SHP77 treated with DMSO at 0.1 percent for 48 hours (cell line): ENCODE measurements at places on chromosomes 2 and 18.
A peak's percentile ranks its signal among the peaks of the same experiment; 100 is the strongest.

DNA sequence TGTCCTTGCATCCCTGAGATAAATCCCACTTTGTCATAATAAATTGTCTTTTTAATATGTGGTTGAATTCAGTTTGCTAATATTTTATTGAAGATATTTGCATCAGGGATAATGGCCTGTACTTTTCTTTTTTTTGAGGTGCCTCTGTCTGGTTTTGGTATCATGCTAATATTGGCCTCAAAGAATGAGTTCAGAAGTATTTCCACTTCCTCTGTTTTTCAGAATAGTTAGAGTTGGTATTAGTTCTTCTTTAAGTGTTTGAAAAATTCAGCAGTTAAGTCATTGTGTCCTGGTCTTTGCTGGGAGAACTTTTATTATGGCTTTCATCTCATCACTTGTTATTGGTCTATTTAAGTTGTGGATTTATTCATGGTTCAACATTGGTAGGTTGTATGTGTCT, 464.1 kb upstream of the CRIM1 start:
- DNase-seq = no peak

DNA sequence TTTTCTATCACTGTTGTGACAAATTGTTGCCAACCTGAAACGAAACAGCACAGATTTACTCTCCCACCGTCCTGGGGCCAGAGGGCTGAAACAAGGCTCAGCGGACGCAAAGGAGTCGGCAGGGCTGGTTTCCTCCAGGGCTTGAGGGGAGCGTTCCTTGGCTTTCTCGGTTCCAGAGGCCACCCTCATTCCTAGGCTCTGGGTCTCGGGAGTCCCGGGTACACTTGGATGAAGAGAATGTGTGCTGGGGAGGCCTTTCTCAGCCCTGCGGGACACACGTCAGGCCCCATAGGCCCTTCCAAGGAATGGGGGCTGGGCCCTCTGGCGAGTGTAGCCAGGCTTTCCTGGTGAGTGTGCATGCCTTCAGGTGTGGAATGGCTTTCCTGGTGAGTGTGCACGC, 287.3 kb upstream of the HS6ST1 start:
- DNase-seq = no peak

GRCh38 chr2:46498681-46499080, 19.3 kb downstream of the TMEM247 start:
- DNase-seq = no peak

- no peak for DNase-seq
These were observed 16.5 kb upstream of the COL3A1 start for GRCh38 chr2:188957646-188958045.

GRCh38 chr18:43279015-43279744, 1.9 kb upstream of the SYT4 start:
- peak; percentile 96 for DNase-seq

- DNase-seq = peak; percentile 5
These were observed 16.4 kb upstream of the FBLN7 start for GRCh38 chr2:112121682-112122254.

DNA sequence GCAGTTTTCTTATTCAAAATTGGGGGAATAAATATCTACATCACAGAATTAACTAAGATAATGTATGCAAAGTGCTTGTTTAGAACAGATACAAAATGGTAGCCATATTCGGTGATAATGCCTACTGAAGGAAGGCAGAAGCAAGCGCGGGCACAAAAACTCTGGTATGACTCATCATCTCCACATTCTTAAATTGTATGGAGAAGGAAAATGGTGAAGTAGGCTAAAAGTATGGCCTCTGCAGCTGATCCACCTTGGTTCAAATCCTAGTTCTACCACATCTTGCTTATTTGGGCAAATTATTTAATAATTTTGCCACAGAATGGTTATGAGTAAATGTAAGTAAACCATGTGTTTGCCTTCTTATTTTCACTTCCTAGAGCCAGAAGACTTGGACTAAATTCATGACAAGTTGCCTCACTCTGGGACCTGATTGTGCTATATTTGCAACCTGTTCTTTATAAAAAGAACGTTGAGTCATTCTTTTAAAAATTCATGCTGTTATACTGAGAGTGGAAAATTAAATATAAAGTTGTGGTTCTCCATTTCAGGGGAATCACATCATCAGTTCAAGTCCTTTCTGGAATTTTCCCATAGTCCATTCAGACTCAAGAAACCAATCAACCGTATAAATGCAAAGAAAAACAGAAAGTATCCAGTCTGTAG, 9.0 kb upstream of the CDK15 start:
- no peak for DNase-seq

DNA sequence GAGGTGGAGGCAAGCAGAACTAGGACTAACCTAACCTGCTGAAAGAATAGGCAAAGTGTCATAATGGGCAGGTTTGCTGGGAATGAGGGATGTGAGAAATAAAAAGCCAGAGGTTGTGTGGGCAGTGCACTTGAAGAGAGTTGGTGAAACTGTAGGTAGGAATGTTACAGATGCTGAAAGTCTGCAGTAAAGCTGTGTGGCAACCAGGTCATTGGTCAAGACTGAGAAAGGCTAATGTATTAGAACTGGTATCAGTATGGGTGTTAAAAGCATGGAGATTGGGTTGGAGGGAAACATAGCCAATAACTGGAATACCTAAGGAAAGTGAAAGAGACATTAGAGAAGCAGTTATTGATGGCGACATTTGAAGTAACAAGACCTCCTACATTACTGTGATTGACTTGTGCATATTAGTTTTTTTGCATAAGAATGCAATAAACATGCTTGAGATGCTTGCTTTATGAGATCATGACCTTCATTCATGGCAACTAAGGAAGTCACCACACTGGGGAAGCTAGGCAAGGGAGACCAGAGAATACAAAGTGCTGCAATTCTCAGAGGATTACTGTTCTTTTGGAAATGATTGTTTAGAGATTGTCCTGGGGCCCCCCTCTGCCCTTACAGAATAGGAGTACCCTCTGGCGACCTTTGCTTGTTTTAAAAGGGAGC, 11.8 kb downstream of the GULP1 start:
- DNase-seq = no peak

DNA sequence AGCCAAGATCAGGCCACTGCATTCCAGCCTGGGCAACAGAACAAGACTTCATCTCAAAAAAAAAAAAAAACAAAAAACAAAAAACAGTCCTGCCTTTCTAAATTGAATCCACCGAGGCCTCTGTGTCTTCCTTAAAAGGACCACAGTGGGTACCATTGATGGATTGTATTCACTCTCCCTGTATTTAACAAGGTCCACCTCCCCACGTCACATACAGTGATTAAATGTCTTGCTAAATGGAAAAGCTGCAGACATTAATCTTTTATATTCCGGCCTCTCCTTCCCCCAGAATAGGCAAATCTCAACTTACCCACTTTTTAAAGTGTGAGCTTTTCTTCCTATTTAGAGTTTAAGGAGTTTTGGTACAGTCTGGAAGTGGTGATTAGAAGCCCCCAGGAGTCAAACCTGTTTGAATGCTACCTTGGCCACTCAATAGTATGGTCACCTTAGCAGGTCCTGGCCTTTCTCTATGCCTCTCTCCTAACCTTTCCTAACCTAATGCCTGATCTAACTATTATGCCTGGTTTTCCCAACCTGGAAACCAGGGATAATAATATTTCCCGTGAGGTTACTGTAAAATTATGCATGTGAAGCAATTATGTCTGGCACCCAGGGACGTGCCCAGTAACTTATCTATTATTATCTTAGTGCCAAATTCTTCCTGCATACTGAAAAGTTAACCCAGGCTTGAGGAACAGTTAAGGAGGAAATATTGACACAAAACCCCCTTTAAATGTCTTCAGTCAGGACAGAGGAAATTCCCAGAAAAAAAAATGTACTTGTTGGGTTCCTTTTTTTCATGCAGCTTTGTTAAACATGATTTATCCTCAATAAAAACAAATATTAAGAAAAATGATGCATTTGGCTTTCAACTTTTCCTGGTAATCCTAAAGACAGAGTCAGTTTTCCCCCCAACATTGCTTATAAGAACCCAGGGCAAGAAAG, 3.1 kb downstream of the NFE2L2 start:
- no peak for DNase-seq

GRCh38 chr2:138794724-138795123, 14.5 kb upstream of the NXPH2 start:
- DNase-seq = no peak

DNA sequence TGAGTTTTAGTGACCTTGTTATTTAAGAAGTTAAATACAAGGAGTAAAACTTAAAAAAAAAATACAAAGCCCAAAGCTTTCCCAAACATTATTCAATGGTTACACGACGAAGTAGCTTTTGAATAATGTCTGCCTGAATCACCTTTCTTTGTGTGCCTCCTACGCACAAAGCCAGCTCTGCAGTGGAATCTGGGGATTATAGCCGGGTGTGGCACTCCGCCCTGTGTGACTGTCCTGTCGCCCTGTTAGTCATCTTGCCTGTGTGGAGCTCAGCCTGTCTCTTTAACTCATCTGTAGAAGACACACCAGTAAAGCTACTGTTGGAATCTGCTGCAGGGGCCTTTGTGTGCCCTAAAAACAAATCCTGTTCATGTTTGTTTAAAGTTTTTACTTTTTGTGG, 79.4 kb upstream of the TCF7L1 start:
- DNase-seq = no peak

- DNase-seq = no peak
These were observed 172.7 kb upstream of the TRIB2 start for GRCh38 chr2:12543978-12544558.

GRCh38 chr18:12842459-12843380, 41.3 kb downstream of the PTPN2 start:
- DNase-seq = no peak

GRCh38 chr2:26172871-26173775, at the start of gene GAREM2:
GAREM2 (plus strand) TSS chr2:26173088; CDS start chr2:26173221, 133 bp downstream.
- DNase-seq = no peak

GRCh38 chr2:240319855-240320203, 115.6 kb upstream of the GPC1 start:
- no peak for DNase-seq

GRCh38 chr2:197052356-197052755, 125.8 kb upstream of the PGAP1 start:
- no peak for DNase-seq

DNA sequence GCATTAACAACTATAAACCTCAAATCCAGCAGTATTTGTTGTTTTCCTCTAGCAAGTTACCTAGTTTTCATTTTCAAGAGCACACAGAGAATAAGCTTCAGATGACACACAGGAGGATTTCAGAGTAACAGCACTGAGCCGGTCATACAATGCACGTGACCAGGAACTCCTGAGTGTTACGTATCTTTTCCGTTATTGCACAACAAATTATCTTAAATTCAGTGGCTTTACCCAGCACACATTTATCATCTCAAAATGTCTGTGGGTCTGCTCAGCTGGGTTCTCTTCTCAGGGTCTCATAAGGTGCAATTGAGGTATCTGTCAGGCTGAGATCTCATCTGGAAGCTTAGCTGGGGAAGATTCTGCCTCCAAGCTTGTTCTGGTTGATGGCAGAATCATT, 379.5 kb upstream of the KLHL29 start:
- no peak for DNase-seq

DNA sequence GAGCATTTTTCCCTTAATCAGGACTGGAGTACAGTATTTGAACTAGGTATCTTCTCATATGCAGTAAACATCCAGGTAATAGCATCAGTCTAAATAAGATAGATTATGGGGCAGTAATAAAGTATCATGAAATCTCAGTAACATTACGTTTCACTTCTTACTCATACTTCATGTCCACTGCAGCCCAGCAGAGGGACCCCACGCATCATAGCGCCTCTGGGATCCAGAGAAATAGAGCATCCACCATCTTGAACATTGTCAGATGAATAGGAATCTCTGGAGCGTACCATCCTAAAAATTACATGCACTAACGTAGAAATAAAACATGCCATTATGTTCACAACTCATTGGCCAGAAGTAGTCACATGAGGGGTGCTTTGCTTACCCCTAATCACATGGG, 499.0 kb downstream of the CPS1 start:
- DNase-seq = no peak

DNA sequence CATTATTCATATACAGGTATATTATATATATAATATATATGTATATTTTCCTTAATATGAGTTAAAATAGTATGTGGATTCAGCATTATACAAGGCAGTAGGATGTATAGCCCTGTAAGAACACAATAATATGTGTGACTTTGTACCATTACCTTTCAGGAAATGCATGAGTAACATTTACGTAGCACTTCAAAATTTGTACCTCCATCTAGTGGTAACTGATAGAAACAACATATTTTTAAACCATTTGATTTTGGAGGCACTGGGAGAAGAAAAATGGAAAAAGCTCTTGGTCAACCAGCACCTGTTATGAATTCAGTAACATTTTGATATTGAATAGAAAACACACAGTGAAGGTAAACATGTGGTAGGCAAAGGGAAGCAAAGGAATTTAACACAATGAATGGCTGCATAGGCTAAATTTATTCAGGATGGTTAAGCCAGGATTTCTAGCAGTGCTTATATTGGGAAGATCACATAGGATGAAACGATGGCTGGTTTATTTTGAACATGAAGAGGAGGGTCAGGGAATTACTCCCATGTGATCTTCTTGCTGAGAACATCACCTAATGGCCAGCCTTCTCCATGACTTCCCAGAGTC, 565.5 kb downstream of the CCDC85A start:
- DNase-seq = peak; percentile 28

DNA sequence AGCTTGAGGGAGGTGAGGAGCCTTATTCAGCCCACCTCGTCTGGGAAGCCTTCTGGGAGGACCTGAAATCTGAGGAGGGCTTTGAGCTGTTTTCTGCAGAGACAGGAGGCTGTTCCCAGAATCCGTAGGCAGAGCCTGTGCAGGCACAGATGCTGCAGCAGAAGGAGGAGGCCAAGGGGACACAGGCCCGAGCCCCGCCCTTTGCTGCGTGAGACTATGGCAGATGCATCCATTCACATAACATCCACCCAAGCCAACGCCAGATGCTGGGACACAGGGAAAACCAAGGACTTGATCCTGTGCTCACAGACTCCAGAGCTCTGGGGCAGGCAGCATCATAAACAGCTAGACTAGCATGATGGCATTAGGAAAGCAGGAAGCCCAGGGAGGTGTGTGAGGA, 98.2 kb downstream of the KCNF1 start:
- no peak for DNase-seq

- DNase-seq = no peak
These were observed 21.8 kb downstream of the CWC22 start for GRCh38 chr2:179985163-179985820.

DNA sequence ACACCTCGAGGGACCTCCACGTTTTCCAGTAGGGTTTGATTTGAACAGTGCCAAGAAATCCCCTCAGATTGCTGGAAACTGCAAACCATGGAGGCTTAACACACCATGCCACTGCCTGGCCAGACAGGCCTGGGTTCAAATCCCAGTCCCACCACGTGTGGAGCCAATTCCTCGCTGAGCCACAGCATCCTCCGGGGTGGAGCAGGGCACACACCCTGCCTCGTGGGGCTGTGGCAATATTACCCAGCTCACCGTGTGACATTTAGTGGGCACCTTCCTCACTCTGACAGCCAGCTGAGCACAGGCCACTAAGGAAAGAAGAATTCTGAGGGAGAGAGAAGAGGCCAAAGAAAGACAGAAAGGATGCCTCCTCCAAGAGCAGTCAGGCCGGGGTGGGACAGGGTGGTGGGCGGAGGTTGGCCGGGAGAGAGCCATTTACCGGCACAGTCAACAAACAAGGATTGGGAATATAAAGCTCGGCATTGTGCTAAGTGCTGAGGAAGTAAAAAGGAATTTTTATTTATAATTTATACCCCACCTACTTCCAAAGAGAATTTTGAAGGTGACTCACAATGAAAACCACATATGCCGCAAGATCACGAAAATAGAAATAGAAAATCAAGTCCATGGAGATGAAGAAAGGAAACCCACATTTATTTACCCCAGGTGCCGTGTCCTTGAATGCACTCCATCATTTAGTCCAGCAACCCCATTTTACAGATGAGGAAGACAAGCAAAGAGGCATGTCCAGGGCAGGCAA, 111.5 kb downstream of the MCFD2 start:
- DNase-seq = no peak

GRCh38 chr18:39586741-39587140, 2021.1 kb upstream of the CELF4 start:
- DNase-seq = no peak
